ENCODE measurements at places on chromosomes 3 and 15.

GRCh38 chr3:123941121-123941520 is 19.9 kb downstream of the CCDC14 start:
- no peaks in the 10 kb centered on the region for H3K27me3 ChIP-seq
- H3K4me3 ChIP-seq, result no peak overlapping the region
- no peak for DNase-seq
- no peak overlapping the region for H3K27ac ChIP-seq
- no peaks in the 10 kb centered on the region for H3K4me1 ChIP-seq
- peaks cover 26% of the 10 kb centered on the region for H3K36me3 ChIP-seq

GRCh38 chr3:152737021-152737908 is 97.7 kb upstream of the P2RY1 start:
- H3K4me3 ChIP-seq, result no peak overlapping the region
- H3K27ac ChIP-seq, result no peak overlapping the region
- DNase-seq, result no peak
- no peaks in the 10 kb centered on the region for H3K27me3 ChIP-seq
- H3K36me3 ChIP-seq, result no peaks in the 10 kb centered on the region
- H3K4me1 ChIP-seq, result no peaks in the 10 kb centered on the region

GRCh38 chr3:128804811-128805155 is 74.6 kb upstream of the ACAD9 start:
- peaks cover 64% of the 10 kb centered on the region for H3K4me1 ChIP-seq
- peak overlapping the region; percentile 53 for H3K4me3 ChIP-seq
- H3K36me3 ChIP-seq, result peaks cover 66% of the 10 kb centered on the region
- H3K27me3 ChIP-seq, result no peaks in the 10 kb centered on the region
- no peak for DNase-seq
- H3K27ac ChIP-seq, result peak overlapping the region; percentile 98

DNA sequence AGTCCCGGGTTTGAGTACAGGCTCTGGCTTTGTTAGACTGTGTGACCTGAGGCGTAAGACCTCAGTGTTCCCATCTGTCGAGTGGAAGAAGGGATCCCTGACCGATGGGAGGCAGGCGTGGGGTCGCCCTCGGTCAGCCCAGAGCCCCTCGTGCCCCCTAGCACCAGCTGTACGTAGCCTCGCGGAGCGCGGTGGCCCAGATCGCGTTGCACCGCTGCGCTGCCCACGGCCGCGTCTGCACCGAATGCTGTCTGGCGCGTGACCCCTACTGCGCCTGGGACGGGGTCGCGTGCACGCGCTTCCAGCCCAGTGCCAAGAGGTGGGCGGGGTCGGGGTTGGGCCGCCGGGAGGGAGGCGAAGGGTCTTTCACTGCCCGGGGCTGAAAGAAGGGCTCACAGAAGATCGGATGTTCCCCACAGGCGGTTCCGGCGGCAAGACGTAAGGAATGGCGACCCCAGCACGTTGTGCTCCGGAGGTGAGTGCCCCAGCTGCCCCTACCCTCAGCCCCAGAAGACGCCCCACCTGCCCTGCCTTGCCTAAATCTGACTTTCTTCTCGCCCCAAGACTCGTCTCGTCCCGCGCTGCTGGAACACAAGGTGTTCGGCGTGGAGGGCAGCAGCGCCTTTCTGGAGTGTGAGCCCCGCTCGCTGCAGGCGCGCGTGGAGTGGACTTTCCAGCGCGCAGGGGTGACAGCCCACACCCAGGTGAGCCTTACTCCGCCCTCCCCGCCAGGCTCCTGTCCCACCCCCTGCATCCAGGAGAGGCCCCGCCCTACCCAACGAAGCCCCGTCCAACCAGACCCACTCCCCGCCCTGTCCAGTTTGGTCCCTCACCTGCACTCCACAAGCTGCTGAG is 3.5 kb upstream of the LSMEM2 start:
- no peak overlapping the region for H3K27ac ChIP-seq
- peaks cover 84% of the 10 kb centered on the region for H3K27me3 ChIP-seq
- peaks cover 31% of the 10 kb centered on the region for H3K4me1 ChIP-seq
- peaks cover 1% of the 10 kb centered on the region for H3K36me3 ChIP-seq
- peak overlapping the region; percentile 48 for H3K4me3 ChIP-seq

DNA sequence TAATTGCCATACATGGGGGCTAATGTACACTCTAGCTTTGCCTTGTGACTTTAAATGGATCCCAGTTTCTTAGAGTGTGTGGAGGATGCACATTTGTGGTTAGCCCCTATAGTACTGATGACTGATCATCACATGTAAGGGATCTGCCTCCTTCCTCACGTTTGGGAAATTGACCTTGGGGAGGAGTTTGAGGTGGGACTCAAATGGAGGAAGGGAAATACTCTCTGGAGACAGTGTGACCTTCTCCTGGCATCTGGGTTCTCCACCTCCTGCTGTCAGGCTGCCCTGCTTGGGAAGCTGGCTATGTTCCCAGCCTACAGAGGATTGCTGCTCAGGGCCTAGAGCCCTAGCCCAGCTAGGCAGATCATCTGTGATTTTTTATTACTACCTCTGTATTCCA is 48.7 kb downstream of the PPM1L start:
- DNase-seq, result no peak
- H3K27ac ChIP-seq, result no peak overlapping the region
- H3K4me3 ChIP-seq, result no peak overlapping the region
- H3K36me3 ChIP-seq, result no peaks in the 10 kb centered on the region
- peaks cover 20% of the 10 kb centered on the region for H3K27me3 ChIP-seq

DNA sequence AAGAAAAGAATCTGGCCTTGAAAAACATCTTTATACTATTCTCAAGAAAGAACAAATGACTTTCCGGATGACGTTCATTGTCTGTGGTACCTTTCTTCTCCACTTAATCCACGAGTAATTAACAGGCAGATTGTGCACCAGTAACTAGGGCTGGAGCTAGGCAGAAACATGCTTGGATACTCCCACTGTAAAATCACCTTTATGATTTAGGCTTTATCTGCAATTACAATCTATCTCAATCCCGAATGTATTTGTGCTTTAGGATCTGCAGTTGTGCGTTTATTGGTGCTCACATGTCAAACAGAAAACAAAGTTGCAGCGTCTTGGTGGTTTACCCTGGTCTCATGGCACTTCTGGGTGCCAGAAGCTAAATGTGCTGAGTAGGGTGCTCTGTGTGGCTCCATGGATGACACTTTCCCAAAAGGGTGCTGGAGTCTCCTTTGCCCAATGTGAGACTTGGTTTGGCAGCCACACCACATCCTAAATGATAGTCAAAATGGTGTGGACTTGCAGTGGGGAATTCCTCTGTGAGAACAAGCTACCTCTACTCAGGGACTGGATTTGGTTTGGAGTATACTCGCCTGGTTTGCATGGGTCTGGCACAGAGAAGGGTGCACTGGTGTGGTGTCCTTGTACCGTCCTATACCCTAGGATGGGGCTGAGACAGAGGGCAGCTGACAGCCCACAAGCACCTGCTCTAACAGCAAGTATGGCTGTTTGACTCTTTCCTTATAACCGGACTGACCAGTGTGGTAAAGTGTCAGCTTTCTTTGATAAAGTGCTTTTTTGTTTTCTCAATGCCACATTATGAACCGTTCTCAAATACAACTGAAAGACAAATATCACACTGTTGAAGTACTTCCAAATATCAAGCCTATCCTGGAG is 7.7 kb downstream of the SERP1 start:
- DNase-seq, result no peak
- H3K4me3 ChIP-seq, result no peak overlapping the region
- H3K27ac ChIP-seq, result no peak overlapping the region
- peaks cover 18% of the 10 kb centered on the region for H3K4me1 ChIP-seq
- H3K36me3 ChIP-seq, result peaks cover 17% of the 10 kb centered on the region

DNA sequence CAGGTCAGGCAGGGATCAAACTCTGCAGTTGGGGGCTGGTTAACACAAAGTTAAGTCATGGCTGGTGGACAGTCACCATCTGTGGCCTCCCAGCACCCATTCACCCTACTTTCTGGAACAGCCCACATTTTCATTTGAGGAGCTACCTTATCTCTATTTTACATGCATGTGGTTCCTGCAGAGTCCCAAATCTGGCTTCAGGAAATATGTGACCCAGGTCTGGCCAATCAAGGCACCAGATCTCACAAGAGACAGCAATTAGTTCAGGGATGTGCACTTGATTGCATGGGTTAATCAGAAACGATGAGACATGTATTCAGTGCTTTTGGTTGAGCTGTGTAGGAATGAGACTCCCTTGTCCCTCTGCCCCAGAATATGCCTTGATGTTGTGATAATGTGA is 170.9 kb downstream of the NR2F2 start:
- DNase-seq, result no peak
- no peaks in the 10 kb centered on the region for H3K4me1 ChIP-seq
- no peaks in the 10 kb centered on the region for H3K36me3 ChIP-seq
- H3K4me3 ChIP-seq, result no peak overlapping the region
- no peak overlapping the region for H3K27ac ChIP-seq

GRCh38 chr3:130661140-130661891 is 85.3 kb downstream of the PIK3R4 start:
- no peaks in the 10 kb centered on the region for H3K27me3 ChIP-seq
- no peak overlapping the region for H3K4me3 ChIP-seq
- H3K4me1 ChIP-seq, result no peaks in the 10 kb centered on the region
- H3K36me3 ChIP-seq, result no peaks in the 10 kb centered on the region
- no peak overlapping the region for H3K27ac ChIP-seq

GRCh38 chr3:142975316-142975995 is 12.0 kb upstream of the PAQR9 start:
- DNase-seq, result no peak
- no peaks in the 10 kb centered on the region for H3K4me1 ChIP-seq
- H3K36me3 ChIP-seq, result no peaks in the 10 kb centered on the region
- peaks cover 34% of the 10 kb centered on the region for H3K27me3 ChIP-seq
- no peak overlapping the region for H3K4me3 ChIP-seq
- H3K27ac ChIP-seq, result no peak overlapping the region

GRCh38 chr15:97861529-97862260 is 98.8 kb upstream of the ARRDC4 start:
- H3K27ac ChIP-seq, result no peak overlapping the region
- no peaks in the 10 kb centered on the region for H3K36me3 ChIP-seq
- H3K4me3 ChIP-seq, result no peak overlapping the region
- no peaks in the 10 kb centered on the region for H3K4me1 ChIP-seq
- H3K27me3 ChIP-seq, result no peaks in the 10 kb centered on the region

DNA sequence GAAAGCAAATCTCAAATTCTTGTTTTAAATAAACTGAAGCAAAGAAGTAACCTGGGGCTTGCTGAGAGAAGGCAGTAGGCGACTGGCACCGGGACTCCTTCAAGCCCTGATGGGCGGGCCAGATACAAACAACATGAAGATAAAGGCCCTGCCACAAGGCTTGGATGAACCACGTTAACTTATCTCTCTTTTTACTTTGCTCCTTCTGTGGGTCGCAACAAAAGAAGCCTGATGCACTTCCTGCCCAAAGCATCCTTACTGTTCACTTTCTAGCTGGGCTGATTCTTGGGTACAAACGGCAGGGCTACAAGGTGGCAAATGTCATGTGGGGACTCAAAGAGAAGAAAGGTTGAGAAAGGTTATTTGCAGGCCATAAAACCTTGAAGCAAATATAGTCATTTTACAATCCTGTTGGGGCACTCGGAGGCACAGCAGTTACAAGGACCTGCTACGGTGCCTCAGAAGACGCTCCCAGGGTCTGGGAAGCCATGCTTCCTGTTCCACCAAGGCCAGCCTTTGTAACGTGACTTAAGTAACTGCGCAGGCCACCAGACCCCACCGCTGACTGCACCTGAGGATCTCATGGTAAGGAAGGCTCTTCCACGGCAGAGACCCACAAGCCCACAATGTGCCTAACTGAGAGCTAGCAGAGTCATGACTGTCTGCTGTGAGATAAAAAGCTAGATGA is 71.1 kb downstream of the CHSY1 start:
- H3K4me1 ChIP-seq, result peaks cover 63% of the 10 kb centered on the region
- no peak overlapping the region for H3K4me3 ChIP-seq
- no peak for DNase-seq

DNA sequence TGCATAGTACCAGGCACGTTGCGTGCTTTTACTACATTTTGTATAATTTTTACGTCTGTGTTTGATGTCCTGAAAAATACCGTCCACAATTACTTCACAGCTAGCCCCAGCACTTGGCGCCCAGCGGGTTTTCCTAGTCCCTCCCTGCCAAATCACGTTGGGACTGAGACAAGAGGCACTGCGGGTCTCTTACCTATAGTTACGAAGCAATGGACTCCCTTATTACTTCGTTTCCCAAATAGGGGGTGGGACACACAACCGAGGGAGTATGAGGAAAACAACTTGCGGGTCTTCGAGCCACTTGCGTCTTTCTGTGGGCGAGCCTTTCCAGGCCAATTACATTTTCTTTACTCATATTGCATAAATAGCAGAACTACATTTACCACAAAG is 620 bp upstream of the CMSS1 start:
- peak overlapping the region; percentile 96 for H3K27ac ChIP-seq
- peak; percentile 25 for DNase-seq
- peaks cover 37% of the 10 kb centered on the region for H3K4me1 ChIP-seq
- H3K36me3 ChIP-seq, result no peaks in the 10 kb centered on the region
- H3K4me3 ChIP-seq, result peak overlapping the region; percentile 92

DNA sequence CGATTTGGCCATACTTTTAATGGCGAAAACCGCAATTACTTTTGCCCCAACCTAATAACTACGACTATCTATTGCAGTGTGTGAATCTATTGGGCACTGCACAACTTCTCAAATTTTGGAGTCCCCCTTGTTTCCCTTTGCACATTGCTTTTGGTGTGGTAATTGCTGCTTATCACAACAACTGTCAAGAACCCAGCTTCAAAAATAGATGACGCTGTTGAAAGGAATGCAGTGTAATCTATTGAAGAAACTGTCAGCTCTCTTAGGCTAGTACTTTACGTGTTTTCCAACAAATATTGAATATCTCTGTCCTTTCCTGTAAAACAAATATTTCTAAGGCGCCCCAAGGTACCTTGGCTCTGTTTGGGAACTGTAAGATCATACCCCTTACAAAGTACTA is 222.8 kb upstream of the UBE2E2 start:
- H3K36me3 ChIP-seq, result no peaks in the 10 kb centered on the region
- no peaks in the 10 kb centered on the region for H3K27me3 ChIP-seq
- no peaks in the 10 kb centered on the region for H3K4me1 ChIP-seq
- H3K4me3 ChIP-seq, result no peak overlapping the region
- no peak for DNase-seq

DNA sequence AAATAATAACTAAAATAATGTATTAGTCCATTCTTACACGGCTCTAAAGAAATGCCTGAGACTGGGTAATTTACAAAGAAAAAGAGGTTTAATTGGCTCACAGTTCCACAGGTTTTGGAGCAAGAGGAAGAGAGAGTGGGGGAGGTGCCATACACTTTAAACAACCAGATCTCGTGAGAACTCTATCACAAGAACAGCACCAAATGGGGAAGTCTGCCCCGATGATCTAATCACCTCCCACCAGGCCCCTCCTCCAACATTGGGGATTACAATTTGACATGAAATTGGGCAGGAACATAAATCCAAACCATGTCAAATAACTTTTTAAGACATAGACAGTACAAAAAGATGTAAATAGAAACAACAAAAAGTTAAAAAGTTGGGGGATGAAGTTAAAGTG is 63.2 kb downstream of the ILDR1 start:
- H3K27ac ChIP-seq, result no peak overlapping the region
- H3K36me3 ChIP-seq, result peaks cover 2% of the 10 kb centered on the region
- no peaks in the 10 kb centered on the region for H3K4me1 ChIP-seq
- DNase-seq, result no peak
- H3K27me3 ChIP-seq, result peaks cover 14% of the 10 kb centered on the region

- H3K4me1 ChIP-seq, result no peaks in the 10 kb centered on the region
- no peaks in the 10 kb centered on the region for H3K36me3 ChIP-seq
- no peak overlapping the region for H3K4me3 ChIP-seq
- H3K27me3 ChIP-seq, result no peaks in the 10 kb centered on the region
Observed at GRCh38 chr3:161649900-161650484, 153.4 kb downstream of the OTOL1 start.

GRCh38 chr3:164467007-164467406 is 611.3 kb downstream of the SI start:
- DNase-seq, result no peak
- no peaks in the 10 kb centered on the region for H3K27me3 ChIP-seq
- H3K27ac ChIP-seq, result no peak overlapping the region
- no peak overlapping the region for H3K4me3 ChIP-seq
- H3K36me3 ChIP-seq, result no peaks in the 10 kb centered on the region
